ENCODE measurements at places on chromosomes 6 and 20.

DNA sequence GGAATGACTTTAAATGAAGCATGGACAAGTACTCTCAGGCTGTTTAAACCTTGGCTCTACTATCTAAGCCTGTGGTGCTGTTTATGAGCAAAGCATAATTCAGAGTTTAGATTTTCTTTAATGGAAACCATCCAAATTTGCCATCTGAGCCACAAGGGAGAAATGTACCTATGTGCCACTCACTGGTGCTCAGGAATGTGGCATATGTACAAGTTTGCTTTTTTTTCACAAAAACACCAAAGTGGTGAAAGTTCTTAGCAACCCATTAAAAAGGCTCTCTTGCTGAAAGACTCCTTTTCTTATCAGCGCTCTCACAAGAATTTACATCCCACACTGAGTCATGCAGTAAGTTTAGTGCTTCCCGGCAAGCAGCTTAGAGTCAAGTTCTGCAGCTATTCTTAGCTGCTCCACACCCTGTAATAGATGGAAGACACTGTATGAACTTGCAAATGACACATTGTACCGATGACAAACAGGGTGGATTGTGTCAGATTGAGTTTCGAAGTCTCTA, 57.3 kb upstream of the MLIP start:
- no peak for DNase-seq

DNA sequence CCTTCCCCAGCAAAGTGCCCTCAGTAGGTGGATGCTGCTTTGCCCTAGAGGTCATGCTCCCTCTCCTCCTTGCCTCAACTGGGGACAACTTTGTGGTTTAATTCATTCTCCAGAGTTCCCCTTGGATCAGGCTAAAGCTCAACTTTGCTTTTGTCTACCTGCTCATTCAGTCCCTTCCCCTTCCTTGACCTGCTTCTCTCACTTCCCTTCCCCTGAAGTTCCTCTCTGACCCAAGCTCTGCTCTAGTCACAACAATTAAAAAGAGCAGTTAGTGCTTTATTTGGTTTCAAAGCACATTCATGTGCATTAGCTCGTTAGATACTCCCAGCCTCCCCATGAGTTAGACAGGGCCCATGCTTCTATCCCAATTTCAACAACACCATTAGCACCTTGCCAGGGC, 71.3 kb downstream of the DZANK1 start:
- DNase-seq, result no peak

GRCh38 chr20:37192137-37192854, 12.9 kb upstream of the MROH8 start:
- peak; percentile 75 for DNase-seq

DNA sequence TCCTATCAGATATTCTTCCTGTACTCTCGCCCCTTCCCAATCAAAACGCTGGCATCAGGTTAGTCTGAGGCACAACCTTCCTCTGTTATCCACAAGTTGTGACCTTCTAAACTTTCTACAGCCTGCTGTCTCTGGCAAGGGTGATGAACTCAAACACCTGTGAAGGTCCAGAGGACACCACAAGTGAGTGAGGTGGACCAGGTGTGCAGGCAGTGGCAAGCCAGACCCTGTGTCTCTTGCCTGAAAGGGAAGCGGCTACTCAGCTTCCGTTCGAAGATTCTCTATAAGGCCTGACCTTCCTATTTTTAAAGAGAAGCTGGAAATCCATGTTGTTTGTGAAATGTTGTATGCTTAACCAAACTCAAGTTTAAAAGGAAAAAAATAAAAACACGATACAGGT, 36.8 kb downstream of the GCM1 start:
- DNase-seq, result no peak

GRCh38 chr6:25875563-25875905, 1.5 kb upstream of the SLC17A3 start:
- no peak for DNase-seq

- DNase-seq, result no peak
These were observed 1.5 kb downstream of the TAF4 start for GRCh38 chr20:62063981-62064769.

DNA sequence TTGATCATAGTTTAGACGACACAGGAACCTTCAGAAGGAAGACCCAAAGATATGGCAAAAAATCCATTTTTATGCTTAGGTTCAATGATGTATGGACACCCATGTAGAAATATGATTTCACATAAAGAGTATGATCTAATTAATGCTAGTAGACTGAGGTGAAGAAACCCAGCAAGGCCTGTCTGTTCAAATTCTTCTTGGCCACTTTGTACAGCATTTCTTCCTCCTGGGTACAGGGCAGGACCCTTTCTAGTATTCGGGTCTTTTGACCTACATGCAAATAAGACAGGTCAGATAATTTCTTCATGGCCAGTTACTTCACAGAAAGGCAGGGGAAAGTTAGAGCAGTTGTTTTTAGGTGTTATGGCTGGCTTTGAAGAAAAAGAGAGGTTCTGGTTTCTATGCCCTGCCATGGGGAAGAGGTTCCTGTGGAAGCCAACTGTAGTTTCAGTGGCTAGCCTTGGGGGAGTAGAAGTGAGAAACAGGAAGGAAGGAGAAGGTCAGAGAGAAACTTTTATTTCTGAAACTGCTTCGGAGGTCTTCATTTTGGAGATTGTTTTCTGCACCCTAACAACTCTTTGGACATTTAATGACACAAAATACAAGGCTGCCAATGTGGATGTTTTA, 208.3 kb downstream of the PTPRK start:
- peak; percentile 26 for DNase-seq

- DNase-seq, result no peak
These were observed 29.0 kb downstream of the CDK19 start for GRCh38 chr6:110786271-110786670.

GRCh38 chr6:166104107-166104506, 63.5 kb downstream of the TBXT start:
- no peak for DNase-seq

DNA sequence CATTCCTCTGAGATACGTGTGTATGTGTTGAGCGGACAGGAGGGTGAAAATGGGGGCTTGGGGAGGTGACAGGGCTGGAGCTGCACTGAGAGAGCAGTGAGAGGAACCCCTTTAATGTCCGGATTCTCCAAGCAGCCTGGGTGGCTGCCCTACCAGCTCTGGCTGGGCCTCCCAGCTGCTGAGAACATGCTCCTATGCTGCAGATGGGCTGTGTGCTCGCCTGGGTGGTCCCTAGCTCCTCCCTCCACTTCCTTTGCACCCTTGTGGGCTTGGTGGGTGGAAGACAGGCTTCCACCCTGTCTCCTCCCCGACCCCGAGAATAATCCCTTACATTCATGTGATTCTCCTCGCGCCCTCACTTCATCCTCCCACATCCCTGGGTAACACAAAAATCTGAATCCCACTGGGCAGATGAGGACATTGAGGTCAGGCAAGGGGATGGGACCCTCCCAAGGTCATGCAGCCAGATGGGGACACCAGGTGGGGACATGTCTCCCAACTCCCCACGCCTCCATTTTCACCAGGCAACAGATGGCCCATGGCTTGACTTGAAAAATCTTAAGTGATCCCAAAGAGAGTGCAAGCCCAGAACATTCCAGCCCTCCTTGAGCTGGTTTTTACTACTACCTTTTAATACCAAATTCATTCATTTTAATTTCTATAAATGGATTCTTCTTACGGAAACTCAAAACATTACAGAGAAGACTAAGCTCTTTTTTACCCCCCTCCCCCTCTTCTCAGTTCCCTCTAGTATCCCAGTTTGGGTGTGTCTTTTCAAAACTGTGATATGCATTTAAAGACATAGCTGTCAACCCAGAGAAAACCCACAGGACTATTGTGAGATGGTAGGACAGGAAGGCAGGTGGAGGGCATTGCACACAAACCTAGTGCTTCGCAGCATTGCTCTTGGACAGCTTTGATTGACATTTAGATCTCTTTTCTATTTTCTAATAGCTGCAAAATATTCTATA, 5.0 kb upstream of the PDRG1 start:
- no peak for DNase-seq

GRCh38 chr6:109055771-109056235, 38.8 kb downstream of the SESN1 start:
- DNase-seq, result no peak

GRCh38 chr20:4947817-4948559, 53.3 kb downstream of the SLC23A2 start:
- no peak for DNase-seq

DNA sequence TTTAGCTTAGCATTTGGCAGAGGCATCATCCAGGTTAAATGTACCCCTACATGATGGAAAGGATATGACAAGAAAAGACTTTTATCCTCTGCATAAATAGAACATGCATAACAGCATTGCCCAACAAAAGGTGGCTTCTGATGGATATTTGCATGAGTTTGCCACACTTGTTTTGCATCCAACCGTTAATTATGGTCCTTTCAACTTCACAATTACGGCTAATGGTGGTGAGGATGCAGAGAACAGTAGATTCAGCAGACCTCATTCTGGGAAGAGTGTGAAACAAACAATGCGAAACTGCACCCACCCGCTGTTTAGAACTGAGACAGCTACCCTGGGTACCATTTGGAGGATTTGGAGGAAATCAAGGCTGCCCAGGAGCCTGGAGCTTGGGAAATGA, 690.9 kb upstream of the CHD6 start:
- no peak for DNase-seq

DNA sequence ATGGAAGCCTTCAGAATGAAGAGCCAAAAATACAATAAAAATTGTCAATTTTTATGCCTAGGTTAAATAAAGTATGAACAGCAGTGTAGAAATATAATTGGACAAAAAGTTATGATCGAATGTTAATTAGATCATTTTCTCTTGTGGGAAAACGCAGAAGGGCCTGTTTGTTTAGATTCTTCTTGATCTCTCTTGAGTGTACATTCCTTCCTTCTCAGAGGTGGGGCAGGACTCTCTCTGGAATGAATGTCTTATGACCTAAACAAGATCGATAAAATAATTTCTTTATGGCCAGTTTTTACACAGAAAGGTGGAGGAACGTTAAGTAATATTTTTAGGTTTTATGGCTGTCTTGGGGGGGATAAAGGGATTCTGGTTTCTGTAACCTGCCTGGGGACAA, 500.1 kb upstream of the MARCKS start:
- DNase-seq, result no peak

- DNase-seq, result no peak
These were observed 121.6 kb downstream of the ADGRB3 start for GRCh38 chr6:68756454-68757375.

GRCh38 chr6:67629258-67629657, 1005.8 kb upstream of the ADGRB3 start:
- no peak for DNase-seq

DNA sequence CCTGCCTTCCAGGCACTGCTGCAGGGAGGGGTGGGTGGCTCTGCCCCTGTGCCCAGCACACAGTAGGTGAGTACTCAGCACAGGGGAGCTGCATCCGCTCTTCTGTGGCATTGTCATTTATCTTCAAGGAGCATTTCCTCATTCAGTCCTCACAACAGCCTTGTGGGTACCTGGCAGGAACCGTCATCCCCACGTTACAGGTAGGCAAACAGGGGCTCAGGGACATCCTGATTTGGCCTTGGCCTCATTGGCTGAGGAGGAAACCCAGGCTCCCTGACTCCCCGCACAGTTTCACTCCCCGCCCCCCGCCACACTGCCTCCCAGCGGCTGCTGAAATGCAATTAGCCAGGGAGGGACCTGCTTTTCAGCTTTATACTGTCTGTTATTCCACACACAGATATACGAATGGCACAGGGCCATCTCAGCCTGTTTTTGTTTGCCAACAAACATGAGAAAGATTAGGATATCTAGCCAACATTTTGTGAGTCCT, 24.2 kb upstream of the PNPLA1 start:
- no peak for DNase-seq

- DNase-seq, result no peak
These were observed 155.6 kb upstream of the CDH4 start for GRCh38 chr20:61096463-61096862.

- DNase-seq, result no peak
These were observed 167.4 kb upstream of the THBS2 start for GRCh38 chr6:169420912-169421543.

All from activated CD4-positive, alpha-beta T cell treated with anti-CD3 and anti-CD28 coated beads, Interleukin-2, amount 50 U/mL, for 16 hours (primary cell).